ENCODE measurements at places on chromosomes 1 and 21.

GRCh38 chr1:64263856-64264255 is 60.4 kb downstream of the UBE2U start:
- no peak for DNase-seq

- no peak for DNase-seq
Observed at GRCh38 chr21:28489821-28490350, 502.8 kb downstream of the LTN1 start.

- DNase-seq, result peak; percentile 78
Observed at GRCh38 chr1:8040586-8040985, 14.5 kb upstream of the ERRFI1 start.

- no peak for DNase-seq
Observed at GRCh38 chr1:30345491-30346130, 377.8 kb downstream of the MATN1 start.

GRCh38 chr1:170903961-170904360 is 31.4 kb upstream of the MROH9 start:
- DNase-seq, result no peak

DNA sequence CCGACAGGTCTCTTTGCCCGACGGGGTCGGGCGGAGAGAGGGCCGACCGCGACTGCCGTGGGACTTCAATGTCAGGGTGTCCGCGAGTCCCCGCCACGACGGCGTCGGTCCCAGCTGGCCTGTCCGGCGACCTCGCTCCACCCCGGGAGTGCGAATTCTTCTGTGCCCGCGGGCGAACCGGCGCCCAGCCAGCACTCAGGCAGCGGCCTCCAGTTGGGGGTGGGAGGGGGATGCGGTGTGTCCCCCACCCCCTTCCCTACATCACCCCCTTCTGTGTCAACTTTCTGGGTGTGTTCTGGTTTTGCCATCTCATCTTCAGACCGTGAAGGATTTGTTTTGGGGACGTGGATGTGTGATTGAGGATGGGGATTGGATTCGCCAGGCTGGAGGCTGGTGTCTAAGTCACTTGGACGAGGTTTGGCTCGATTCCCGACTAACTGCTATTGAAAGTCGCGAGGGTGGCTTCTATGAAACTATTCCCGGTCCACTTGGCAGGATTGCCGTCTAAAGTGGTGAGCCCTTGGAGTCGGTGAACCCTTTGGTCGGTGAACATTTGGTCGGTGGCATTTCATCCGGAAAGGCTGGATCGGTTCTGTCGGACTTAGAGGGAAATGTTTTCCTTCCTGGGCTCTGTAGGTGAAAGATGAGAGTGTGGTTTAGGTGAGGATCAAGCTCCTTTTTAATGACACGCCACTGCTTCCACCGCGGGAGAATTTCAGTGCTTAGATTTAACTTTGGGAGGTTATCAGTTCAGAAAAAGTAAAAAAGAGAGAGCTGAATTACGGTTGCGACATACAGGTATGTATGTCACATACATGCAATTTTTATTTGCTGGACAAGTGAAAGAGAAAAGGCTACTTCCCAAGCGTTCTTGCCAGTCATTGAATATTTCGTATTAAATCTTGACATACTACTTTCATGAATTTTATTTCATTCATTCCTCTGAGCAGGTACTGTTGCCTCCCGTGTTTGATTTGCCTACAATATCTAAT is 771 bp downstream of the ABCD3 start:
- no peak for DNase-seq

DNA sequence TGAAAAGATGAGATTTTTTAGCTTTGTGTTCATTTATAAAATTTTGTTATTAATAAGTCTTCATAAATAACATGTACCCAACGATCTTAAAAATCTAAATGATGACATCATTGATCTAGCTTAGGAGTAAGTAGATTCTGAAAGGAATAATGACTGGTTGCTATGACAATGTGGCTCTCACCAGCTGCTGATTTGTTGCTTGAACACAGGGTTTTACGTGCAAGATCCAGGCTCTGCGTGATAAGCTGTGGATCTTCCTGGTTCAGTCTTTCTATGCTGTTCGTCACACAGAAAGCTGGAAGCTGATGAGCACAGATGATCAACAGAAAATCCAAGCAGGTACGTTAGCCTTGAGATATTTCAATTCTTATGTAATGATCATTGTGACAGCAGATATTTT is 49.1 kb upstream of the C1orf146 start:
- DNase-seq, result no peak

GRCh38 chr1:156196445-156196844 is 2.5 kb downstream of the SLC25A44 start:
- DNase-seq, result no peak

DNA sequence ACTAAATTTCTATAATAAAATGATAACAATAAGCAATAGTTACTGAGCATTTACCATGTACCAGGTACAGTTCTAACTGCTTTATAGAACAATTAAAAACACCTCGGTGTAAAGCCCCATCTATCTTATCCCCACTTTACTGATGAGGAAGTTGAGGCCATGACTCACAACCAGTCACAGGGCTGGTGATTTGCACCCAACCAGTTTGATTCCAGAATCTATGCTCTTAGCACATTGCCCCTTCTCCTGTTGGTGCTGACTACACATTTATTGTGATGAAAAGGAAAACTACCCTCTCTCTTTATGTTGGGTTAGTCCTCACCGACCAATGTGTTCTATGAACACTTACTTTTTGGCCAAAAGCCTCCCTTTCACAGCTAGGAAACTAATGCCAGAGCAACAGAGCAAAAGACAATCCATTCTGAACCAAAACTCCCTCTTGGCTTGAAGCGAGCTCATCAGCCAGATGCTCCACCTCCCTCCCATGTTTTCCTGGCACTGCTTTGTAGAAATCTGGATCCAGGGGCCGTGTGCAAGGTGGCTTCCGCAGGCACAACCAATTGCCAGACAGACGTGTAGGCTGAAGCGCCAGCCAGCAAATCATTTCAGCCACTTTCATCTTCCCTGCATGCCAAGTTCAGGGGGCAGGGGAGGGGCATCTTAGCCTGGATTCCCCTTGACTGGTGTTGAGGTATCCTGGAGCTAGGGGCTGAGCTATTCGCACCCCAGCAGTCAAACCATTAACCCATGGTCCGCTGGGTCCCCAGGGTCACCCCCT is 32.0 kb upstream of the SLC30A1 start:
- no peak for DNase-seq

GRCh38 chr21:46129846-46130651 is 25.3 kb downstream of the FTCD start:
- DNase-seq, result no peak

DNA sequence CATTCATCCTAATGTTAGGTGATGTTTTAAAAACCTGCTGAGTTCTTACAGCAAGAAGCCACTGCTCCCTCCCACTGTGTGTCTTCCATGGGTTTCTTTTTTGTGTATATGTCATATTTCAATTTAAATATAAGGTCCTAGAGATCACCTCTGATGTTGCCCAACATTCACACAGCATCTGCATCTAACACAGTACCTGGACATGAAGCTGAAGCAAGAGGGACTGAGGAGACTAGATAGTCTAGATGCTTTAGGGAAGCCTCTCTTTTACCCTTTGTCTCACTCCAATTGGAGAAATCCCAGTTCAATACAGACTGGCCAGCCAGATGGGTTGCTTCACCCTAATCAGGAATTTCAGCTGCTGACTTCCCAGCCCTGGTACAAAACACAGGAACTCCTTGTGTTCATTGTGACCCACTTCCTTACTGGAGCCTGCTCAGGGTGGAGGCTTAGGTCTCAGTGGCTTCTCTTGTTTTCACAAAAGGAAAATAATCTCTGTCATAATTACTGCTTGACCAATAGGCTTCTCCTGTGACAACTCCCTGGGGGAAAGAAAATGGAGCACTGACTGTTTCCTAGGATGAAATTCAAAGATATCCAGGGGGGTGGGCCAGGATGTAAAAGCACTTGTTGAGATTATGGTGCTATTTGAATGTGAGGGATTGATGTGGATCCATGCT is 17.3 kb downstream of the BTG2 start:
- no peak for DNase-seq

DNA sequence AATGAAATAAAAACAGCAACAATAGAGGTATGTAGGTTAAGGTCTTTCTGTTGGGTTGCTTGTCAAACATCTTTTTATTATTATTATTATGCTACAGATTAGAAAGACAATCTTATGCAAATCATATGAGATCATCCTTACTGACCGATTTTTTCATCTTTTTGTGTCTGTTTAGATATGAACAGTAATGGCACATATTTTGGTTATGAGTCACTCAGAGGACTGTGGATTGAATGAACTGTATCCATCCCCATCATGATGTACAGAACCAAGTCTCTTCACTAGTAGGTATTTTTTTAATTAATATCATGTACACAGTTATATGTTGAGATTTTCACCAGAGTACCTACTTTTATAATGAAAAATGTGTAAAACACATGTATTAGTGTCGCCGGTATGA is 159.1 kb downstream of the CHRM3 start:
- no peak for DNase-seq

GRCh38 chr1:20712215-20712577 is 5.6 kb downstream of the KIF17 start:
- DNase-seq, result no peak
